Pancreas (tissue), 10 donors: ENCODE measurements at places on chromosomes 13 and 19. TPM values are rescaled to one million over a fixed set of nuclear protein-coding genes. Genes with fewer than 3 reads are reported as not detected.

TRIP10 gene
- total RNA-seq = 16.4 TPM

GRCh38 chr13:36412736-36413135 lies 19.6 kb upstream of the CCNA1 start:
- H3K4me1 ChIP-seq = peaks cover 8% of the 10 kb centered on the region
- DNase-seq = no peak
- no peak overlapping the region for H3K27ac ChIP-seq
- H3K27me3 ChIP-seq = no peaks in the 10 kb centered on the region

- no peaks in the 10 kb centered on the region for H3K4me1 ChIP-seq
- H3K4me3 ChIP-seq = no peak overlapping the region
- no peak overlapping the region for H3K27ac ChIP-seq
- no peaks in the 10 kb centered on the region for H3K27me3 ChIP-seq
- DNase-seq = no peak
These were observed 50.8 kb downstream of the ZAR1L start for GRCh38 chr13:32264407-32264806.

DNA sequence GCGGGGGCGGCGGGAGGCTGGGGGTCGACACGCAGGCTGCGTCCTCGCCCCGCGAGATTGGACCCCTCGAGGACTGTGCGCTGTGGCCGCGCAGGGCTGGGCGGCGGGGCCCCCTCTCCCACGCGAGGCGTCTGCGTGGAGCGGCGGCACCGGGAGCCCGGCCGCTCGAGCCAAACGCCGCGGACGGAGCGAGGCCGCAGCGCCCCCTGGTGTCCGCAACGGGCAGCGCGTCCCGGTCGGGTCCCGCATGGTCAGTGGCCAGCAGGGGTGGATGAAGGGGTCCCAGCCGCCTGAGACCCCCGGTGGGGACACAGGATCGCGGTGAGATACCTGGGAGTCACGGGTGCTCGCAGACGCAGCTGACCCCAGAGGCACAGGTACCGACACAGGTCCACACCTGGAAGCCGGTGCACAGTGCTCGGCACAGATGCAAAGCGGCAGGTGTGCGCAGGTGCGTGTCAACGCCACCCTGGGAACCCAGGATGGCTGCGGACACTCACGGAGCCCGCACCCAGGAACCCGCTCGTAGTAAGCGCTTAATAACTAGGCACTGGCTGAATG lies 2.1 kb upstream of the CIRBP start:
- H3K27ac ChIP-seq = peak overlapping the region; percentile 75
- DNase-seq = peak; percentile 82
- H3K4me1 ChIP-seq = peaks cover 62% of the 10 kb centered on the region
- peak overlapping the region; percentile 13 for H3K4me3 ChIP-seq

DNA sequence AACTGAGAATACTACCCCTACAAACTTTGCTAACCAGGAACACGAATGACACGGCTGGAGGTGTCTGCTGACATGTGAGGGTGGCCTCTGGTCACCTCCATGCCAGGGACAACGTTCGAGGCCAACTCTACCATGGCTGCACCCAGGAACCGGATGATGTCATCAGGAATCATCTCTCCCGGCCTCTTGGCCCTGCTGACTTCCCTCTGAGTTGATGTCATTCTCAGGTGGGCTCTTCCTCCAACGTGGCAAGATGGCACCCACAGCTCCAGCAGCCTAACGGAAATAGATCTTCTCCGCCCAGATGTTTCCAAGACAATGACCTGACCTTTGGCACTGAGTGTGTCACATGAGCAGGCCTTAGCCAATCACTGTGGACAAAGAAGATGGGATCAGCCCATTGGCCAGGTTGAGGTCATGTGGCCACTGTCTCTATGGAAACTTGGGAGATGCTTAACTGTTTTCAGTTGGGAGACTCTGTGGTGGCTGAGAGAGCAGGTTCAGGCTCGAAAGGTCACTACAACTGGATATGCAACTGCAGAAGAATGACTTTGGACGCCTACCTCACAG lies 15.0 kb downstream of the MBD3L2B start:
- no peaks in the 10 kb centered on the region for H3K4me1 ChIP-seq
- no peak for DNase-seq
- H3K4me3 ChIP-seq = no peak overlapping the region
- no peaks in the 10 kb centered on the region for H3K36me3 ChIP-seq
- no peak overlapping the region for H3K27ac ChIP-seq

GNG7 gene
- total RNA-seq = 6.4 TPM

DNA sequence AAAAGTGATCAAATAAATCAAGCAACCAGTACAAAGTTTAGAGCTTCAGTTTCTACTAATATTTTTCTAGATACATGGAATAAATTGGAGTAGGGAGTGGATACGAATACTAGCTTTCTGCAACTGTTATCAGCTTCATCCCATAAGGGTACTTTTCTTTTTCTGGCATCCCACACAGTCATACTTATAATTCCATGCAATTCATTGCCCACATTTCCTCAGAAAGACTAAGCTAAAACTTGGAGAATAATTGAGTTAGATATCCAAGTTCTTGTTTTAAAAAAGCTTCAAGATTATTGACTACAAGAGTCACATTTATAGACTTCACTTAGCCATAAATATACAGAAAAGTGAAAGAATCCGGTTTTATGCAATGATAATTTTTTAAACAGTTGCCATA lies 186.9 kb downstream of the OLFM4 start:
- DNase-seq = no peak
- H3K27ac ChIP-seq = no peak overlapping the region
- H3K27me3 ChIP-seq = no peaks in the 10 kb centered on the region

DNA sequence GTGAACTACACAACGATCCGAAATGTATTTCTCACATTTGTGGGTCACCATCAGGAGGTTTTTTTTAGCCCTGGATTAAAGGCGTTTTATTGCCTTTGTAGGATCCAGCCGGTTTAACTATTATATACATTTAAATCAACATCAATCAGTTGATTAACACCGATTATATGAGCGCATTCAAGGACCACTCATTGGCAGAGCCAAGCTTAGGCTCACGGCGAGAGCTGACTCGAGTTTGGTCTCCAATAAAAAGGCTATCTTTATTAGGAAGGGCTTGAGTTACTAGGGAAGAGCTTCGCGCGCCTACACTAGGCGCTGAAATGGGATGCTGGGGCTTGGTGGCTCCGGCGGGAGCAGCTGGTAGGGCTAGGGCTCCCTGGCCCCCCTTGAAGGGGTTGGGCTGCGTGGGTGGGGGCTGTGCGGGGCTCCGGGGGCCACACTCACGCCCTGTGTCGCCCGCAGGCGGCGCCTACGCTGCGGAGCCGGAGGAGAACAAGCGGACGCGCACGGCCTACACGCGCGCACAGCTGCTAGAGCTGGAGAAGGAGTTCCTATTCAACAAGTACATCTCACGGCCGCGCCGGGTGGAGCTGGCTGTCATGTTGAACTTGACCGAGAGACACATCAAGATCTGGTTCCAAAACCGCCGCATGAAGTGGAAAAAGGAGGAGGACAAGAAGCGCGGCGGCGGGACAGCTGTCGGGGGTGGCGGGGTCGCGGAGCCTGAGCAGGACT lies 4.2 kb downstream of the PDX1 start:
- H3K36me3 ChIP-seq = no peaks in the 10 kb centered on the region
- DNase-seq = peak; percentile 37
- no peaks in the 10 kb centered on the region for H3K27me3 ChIP-seq
- H3K27ac ChIP-seq = peak overlapping the region; percentile 87
- H3K4me1 ChIP-seq = no peaks in the 10 kb centered on the region

GRCh38 chr19:38809592-38810252 lies 3.0 kb downstream of the LGALS4 start:
- no peaks in the 10 kb centered on the region for H3K27me3 ChIP-seq
- H3K27ac ChIP-seq = no peak overlapping the region
- no peak overlapping the region for H3K4me3 ChIP-seq
- DNase-seq = no peak

GRCh38 chr13:26219726-26220125 lies 2.4 kb downstream of the RNF6 start:
- no peak overlapping the region for H3K27ac ChIP-seq
- DNase-seq = no peak
- peaks cover 8% of the 10 kb centered on the region for H3K4me1 ChIP-seq
- peaks cover 26% of the 10 kb centered on the region for H3K36me3 ChIP-seq

GARRE1 gene
- 18.3 TPM for total RNA-seq

DNA sequence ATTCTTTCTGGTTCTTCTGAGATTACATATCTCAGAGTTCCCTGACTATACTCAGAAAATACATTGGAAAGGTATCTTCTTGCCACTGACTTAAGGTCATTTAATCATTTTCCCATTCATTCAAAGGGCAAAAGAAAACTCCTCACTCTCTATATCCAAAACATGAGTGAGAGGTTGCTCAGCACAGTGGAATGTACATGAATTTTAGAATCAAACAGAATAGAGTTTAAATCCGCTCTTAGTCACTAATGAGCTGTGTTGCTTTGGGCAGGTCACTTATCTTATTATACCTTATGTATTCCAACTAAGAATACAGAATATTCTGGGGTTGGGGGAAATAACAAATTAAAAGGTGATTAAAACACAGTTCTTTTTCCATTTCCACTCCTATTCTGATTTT lies 452.6 kb upstream of the KLF12 start:
- H3K27ac ChIP-seq = no peak overlapping the region
- H3K36me3 ChIP-seq = no peaks in the 10 kb centered on the region
- H3K27me3 ChIP-seq = no peaks in the 10 kb centered on the region

DNA sequence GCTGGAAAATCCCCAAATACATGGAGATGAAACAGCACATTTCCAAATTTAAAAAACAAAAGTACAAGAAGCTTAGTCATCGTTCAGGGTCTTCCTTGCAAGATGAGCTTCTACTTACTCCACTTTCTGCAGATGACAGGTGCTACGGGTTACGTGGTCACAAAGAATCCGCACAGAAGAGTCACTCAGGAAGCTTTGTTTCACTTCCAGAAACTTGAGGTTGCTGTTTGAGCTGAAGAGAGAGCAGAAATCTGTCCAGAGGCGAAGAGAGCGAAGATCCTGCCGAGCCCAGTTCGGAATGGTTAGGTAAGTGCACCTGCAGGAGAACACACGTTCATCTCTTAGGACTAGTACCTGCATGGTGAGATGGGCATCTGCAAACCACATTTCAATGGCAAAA lies 9.4 kb downstream of the NLRP7 start:
- no peaks in the 10 kb centered on the region for H3K27me3 ChIP-seq
- no peaks in the 10 kb centered on the region for H3K4me1 ChIP-seq
- no peak for DNase-seq
- no peak overlapping the region for H3K4me3 ChIP-seq

DNA sequence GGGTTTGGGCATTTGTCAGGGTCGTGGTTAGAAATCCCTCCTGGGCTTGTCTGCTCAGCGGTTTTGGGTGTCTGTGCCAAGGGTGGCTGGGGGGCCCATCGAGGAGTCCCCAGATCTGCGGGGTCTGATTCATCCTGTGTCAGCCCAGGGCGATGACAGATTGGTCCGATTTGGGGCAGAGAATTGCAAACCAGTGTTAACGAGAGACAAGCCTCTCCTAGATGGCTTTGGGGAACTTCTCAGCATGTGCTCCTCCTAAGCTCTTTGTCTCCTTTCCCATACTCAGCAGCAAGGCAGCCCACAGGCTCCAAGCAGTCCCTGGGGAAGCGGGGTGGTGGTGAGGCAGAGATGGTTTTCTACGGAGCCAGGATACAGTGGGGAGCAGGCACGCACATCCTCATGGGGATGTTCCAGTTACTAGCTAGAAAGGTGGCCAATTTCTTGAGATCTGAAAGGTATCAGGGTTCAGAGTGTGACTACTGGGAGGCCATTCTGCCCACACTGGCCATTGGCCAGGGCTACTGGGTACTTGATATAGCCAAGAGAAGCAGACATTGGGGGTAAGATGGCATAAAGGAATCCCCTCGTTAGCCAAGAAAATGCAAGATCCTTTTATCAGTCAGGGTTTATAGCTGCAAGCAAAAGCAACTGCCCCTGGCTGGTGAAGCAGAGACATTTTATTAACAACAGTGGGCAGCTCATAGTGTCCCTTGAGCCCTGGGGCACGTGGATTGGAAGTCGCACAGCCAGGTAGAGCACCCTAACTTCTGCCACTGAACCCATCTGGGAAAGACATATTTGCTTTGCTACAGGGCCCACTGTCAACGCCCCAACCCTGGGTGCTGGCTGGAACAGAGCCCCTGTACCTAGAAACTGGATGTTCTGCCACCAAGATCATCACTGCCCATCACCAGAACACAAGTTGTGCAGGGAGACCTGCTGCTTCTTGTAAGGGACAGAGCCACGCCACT lies 63.6 kb downstream of the RGCC start:
- H3K4me1 ChIP-seq = no peaks in the 10 kb centered on the region
- no peak overlapping the region for H3K27ac ChIP-seq
- DNase-seq = no peak
- no peaks in the 10 kb centered on the region for H3K36me3 ChIP-seq

RASGRP4 gene
- total RNA-seq = 1.3 TPM

CACNA1A gene
- 4.0 TPM for total RNA-seq

ERFL gene
- 0.22 TPM for total RNA-seq

ZNF578 gene
- 0.86 TPM for total RNA-seq

- DNase-seq = peak; percentile 29
- peaks cover 4% of the 10 kb centered on the region for H3K27me3 ChIP-seq
- H3K4me3 ChIP-seq = no peak overlapping the region
- no peaks in the 10 kb centered on the region for H3K36me3 ChIP-seq
- H3K4me1 ChIP-seq = peaks cover 7% of the 10 kb centered on the region
- H3K27ac ChIP-seq = peak overlapping the region; percentile 60
These were observed 2.7 kb upstream of the RUBCNL start for GRCh38 chr13:46389457-46390451.

PDS5B gene
- total RNA-seq = 11.2 TPM

DNA sequence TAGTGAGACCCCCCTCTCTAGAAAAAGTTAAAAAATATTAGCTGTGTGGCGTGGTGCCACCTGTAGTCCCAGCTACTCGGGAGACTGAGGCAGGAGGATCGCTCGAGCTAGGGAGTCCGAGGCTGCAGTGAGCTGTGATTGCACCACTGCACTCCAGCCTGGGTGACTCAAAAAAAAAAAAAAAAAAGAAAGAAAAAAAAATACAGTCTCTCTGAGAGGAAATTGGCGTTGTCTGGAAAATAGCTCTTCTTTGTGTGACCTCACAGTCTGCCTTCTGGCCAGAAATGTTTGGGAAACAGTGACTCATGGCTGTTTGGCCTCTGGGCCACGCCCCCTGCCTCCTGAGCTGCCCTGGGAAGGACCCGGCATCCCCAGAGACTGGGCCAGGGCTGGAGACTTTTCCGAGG lies 10.7 kb downstream of the MARCHF2 start:
- H3K4me1 ChIP-seq = peaks cover 12% of the 10 kb centered on the region
- no peak overlapping the region for H3K27ac ChIP-seq
- H3K4me3 ChIP-seq = no peak overlapping the region
- DNase-seq = peak; percentile 57
- no peaks in the 10 kb centered on the region for H3K36me3 ChIP-seq
- H3K27me3 ChIP-seq = no peaks in the 10 kb centered on the region

- peak within 1 kb of the TSS; percentile 30 for H3K4me3 ChIP-seq
- H3K36me3 ChIP-seq = no peaks in the 10 kb centered on the region
- H3K4me1 ChIP-seq = no peaks in the 10 kb centered on the region
- no peaks in the 10 kb centered on the region for H3K27me3 ChIP-seq
- no peak within 1 kb of the TSS for H3K27ac ChIP-seq
These were observed at the start of gene GRIN3B for GRCh38 chr19:1000095-1000494. Gene GRIN3B, plus strand, starts transcription at chr19:1000419. Its CDS starts 19 bp downstream, at chr19:1000438.

GRCh38 chr19:50368649-50369570 lies 3.5 kb upstream of the NAPSA start:
- peak overlapping the region; percentile 57 for H3K4me3 ChIP-seq
- H3K36me3 ChIP-seq = no peaks in the 10 kb centered on the region
- H3K4me1 ChIP-seq = no peaks in the 10 kb centered on the region
- H3K27ac ChIP-seq = peak overlapping the region; percentile 74

- H3K36me3 ChIP-seq = no peaks in the 10 kb centered on the region
- H3K4me3 ChIP-seq = no peak overlapping the region
- H3K27me3 ChIP-seq = no peaks in the 10 kb centered on the region
- no peak for DNase-seq
These were observed 4.1 kb upstream of the RPS9 start for GRCh38 chr19:54196536-54196935.

GRCh38 chr19:55698256-55698655 lies 23.2 kb downstream of the EPN1 start:
- no peak overlapping the region for H3K4me3 ChIP-seq
- no peak overlapping the region for H3K27ac ChIP-seq
- no peak for DNase-seq
- no peaks in the 10 kb centered on the region for H3K27me3 ChIP-seq
- no peaks in the 10 kb centered on the region for H3K4me1 ChIP-seq
